Stimulated activated CD4-positive, alpha-beta T cell treated with anti-CD3 and anti-CD28 coated beads, Interleukin-1b, Interleukin-23, amount 100 ng/mL, for 1 hour (primary cell): ENCODE measurements at places on chromosomes 12 and 14.

GRCh38 chr12:76701690-76702089 lies 62.2 kb upstream of the ZDHHC17 start:
- no peak for DNase-seq

DNA sequence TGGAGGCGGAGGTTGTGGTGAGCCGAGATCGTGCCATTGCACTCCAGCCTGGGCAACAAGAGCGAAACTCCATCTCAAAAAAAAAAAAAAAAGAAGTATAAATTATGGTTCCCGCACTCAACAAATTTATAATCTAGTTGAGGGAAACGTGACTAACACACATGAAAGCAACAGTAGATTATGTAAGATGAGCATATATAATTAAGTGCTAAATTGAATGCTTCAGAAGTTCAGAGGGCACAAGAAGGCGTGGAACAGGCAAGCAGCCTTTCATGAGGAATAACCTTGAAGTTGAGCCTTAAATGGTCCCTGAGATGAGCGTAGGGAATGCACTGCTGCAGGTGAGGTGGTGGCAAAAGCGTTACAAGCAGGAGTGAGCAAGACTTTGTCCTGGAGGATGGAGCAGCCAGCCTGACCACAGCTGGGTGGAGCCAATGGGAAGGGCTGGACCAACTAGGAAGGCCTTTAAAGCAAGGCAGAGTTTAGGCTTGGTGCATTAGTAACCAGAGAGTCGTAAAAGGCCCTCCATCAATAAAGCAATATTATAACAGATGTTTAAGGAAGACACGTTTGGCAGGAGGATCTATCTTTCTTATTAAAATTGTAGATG lies 30.6 kb upstream of the TUBA1A start:
- no peak for DNase-seq

DNA sequence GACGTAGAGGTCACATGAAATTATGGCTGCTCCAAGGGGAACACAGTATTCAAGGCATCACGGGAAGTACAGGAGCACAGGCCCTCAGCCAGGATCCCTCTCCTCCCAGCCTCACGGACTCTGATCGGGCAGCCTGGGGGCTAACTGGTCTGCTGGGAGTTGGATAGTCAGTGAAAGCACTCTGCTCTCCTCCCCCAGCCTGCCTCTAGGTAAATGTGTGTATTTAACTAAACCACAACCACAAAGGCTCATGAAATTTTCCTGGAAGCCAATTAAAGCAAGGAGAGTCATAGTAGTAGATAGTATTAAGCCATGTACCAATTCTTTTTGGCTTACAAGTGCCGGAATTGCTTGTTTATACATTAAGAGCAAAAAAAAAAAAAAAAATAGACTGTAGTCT lies 254.3 kb downstream of the MSRB3 start:
- no peak for DNase-seq

- no peak for DNase-seq
These were observed 14.2 kb downstream of the BLTP3B start for GRCh38 chr12:100128512-100128908.

DNA sequence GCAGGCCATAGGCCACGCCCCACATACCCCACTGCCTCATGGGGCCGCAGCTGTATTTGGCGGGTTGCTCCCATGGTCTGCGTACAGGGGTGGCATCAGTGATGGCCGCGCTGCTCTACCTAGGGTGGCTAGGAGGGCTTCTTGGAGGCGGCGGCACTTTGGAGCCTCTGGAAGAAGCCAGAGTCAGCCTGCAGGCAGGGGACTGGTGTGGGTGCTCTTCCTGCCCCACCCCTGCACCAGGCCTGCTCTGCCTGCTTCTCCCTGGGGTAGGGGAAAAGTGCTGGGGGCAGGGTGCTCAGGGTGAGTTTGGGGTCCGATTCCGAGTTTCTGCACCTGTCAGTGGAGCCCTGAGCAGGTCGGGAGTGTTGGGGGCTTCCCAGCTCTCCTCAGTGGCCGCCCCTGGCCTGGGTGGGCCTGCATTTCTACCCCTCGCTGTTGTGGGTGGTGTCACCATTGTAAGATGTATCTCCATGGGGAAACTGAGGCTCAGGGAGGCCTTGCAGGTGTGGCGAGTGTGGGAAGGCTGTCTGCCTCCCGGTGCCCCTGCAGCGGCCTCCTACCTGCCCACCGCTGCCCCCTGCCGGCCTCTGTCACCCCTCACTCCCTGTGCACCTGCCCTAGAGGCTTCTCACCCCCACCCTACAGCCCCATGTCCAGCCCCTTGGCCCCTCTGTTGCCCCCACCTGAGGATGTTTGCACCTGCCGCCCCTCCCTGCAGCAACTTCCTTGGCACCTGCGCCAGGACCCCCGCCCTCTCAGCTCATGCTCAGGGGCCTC lies 5.5 kb downstream of the CEP170B start:
- DNase-seq, result peak; percentile 27

DNA sequence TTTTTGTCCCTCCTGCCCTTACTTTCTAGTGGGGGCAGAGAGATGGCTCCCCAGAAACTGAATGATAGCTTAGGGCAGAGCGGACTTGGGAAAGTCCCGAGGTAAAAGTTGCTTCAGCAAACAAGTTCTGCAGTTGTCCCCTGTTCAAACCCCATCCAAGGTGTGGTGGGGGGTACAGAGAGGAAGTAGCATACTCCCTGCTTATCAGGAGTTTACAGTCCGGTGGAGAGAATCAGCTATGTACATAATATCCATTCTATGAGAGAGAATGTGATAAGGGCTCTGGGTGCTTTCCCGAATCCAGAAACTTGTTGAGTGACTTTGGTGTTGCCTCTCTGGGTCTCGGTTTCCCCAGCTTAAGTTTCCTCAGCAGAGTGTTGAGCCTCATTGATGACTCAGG lies 40.4 kb upstream of the VRK1 start:
- no peak for DNase-seq

GRCh38 chr14:53951627-53952303 lies 4.9 kb downstream of the BMP4 start:
- DNase-seq, result no peak

DNA sequence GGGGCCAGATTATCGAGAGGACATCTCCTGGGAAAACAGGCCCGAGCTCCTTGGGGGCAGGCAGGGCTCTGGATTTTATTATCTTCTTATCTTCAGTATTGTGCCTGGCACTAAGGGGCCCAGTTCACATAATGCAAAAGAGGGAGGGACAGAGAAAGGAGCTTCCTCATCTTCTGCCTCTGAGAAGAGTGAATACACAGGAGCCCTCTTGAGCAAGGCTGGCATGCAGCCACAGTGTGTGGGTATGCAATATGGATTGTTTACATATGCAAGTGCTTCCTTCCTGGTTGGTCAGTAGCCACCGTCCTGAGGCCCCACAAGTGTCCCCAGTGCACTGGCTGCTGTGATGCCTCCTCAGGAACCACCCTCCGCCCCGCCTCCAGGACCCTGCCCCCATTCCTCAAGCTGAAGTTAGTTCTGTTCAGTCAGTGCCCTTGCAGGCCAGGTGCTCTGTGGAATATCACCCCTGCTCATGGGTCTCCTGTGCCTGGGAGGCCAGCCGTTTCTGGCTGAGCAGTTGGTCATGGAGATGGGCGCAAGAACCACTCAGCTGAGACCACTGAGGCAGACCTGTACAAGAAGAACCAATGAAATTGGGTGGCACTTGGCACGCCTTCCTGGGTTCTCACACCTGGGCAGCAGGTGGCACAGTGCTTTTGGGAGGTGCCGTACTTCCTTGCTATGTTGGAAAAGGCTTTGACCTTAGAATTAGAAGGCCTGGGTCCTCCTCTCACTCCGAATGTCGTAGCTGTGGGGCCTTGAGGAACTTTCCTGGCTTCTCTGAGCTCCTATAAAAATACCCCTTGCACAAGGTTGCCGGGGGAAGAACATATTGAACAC lies 35.1 kb upstream of the ACTN1 start:
- DNase-seq, result no peak

GRCh38 chr14:96792003-96792402 lies 5.2 kb upstream of the VRK1 start:
- DNase-seq, result no peak

GRCh38 chr12:86735072-86735471 lies 478.9 kb upstream of the MGAT4C start:
- no peak for DNase-seq

DNA sequence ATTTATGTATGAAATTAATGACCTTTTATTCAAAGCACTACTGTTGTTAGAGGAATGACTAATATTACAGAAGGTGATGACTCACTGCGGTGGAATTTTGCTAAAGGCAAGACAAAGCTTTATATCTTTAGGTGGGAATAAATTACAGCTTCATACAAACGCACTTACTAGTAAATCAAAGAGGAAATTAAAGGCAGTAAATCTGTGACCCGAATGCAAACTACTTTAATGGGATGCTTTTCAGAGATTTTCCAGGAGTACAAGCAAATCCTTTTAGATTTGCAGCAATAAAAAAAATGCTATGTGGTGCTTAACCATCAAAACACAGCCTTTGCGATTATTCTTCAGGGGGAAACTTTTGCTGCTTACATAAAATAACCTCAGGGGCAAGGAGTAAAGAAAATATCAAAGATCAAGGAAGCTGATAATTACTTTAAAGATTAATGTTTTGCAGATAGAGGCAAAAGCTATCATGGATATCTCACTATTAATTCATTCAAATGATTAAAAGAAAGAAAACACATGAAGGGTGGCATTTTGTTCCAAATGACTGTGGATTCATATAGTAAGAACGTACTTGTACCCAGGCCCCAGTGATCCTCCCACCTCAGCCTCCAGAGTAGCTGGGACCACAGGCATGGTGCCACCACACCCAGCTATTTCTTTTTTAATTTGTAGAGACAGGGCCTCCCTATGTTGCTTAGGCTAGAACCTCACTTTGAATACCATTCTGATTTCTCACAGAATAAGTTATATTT lies 98.9 kb downstream of the DENND5B start:
- no peak for DNase-seq

DNA sequence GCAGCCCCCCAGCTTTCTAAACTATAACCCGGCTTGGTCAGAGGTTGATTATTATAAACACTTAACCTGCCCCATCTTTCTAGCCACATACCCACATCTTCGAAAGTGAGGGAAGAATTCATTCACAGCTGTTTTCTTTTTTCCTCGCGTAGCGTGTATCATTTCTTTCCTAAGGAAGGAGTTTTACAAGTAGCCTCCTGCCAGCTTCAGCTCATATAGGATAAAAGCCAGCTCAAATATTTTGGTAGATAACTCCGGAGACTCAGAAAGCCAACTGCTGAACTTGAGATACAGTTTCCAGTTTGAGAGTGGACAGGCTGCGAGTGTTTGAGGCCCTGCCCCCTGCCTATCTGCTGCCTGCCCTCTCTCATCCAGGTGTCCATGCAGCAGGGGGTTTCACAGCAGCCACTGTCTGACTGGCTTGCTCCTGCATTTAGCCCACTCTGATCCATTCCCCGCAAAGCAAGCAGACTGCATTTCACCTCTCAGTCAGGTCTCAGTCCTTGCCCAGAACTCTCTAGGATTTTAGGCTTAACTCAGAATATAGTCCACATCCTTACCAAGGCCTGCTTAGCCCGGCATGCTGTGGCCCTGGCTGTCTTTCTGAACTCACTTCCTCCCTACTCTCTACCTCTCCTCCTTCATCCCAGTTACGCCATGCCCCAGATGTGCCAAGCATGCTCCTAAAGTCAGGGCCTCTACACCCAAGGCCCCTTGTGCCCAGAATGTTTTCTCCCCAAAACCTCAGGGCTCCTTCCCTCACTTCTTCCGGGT lies 46.9 kb downstream of the EVL start:
- no peak for DNase-seq

DNA sequence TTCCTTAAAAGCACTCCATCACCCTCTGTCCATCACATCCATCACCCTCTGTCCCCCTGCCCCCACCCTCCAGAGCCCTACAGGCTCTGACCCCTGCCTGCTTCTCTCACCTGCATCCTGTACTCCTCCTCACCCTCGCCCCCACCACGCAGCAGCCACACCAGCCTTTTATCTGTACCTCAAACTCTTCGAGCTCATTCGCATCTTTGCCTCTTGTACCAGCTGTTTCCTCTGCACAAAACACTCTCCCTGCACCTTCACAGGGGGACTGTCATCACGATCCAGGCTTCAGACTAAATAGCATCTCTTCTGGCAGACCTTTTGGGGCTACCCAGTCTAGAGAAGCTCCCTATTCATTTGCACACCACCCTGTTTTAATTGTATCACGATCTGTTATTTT lies 24.1 kb downstream of the TMEM229B start:
- no peak for DNase-seq

- no peak for DNase-seq
These were observed 221.8 kb downstream of the BTG1 start for GRCh38 chr12:91923864-91924263.

GRCh38 chr14:58598028-58598803 lies 39.5 kb upstream of the DACT1 start:
- no peak for DNase-seq
